ENCODE measurements at places on chromosomes 1 and 21.

DNA sequence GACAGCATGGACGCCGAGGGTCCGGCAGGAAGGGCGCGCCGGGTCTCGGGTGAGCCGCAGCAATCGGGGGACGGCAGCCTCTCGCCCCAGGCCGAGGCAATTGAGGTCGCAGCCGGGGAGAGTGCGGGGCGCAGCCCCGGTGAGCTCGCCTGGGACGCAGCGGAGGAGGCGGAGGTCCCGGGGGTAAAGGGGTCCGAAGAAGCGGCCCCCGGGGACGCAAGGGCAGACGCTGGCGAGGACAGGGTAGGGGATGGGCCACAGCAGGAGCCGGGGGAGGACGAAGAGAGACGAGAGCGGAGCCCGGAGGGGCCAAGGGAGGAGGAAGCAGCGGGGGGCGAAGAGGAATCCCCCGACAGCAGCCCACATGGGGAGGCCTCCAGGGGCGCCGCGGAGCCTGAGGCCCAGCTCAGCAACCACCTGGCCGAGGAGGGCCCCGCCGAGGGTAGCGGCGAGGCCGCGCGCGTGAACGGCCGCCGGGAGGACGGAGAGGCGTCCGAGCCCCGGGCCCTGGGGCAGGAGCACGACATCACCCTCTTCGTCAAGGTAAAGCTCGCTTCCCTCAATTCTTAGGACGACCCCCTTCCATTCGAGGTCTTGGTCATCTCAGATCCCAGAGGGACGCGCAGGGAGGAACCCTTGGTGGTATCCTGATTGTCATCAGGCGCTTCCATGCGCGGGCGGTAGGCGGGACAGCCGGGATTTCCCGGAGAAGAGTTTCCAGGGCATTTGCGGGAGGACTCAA, 1.6 kb downstream of the CLIC6 start:
- no peak for DNase-seq

- DNase-seq = no peak
Measured at GRCh38 chr1:70863239-70863638, 184.4 kb downstream of the PTGER3 start.

DNA sequence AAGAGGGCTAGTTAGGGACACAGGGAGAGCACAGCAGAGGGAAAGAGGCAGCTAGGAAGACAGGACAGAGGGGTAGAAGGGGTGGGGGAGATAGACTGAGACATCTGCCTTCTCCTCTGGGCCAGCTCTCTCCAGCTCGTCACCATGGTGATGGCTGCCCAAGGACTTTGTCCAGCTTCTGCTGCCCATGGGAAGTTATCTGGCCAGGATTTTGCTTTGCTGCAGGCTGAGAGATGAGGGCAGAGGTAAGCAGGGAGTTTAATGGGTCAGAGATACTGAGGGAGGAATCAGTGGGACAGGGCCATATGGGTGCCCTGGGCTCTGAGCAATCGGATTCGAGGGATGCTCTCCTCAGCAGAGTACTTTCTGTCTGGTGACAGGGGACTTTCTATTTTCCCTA, 34.5 kb upstream of the GPR37L1 start:
- DNase-seq = no peak

- no peak for DNase-seq
Measured at GRCh38 chr1:215660259-215660658, 93.2 kb downstream of the KCTD3 start.

- DNase-seq = peak; percentile 37
Measured at GRCh38 chr21:33640697-33641351, 717 bp downstream of the CRYZL1 start.

DNA sequence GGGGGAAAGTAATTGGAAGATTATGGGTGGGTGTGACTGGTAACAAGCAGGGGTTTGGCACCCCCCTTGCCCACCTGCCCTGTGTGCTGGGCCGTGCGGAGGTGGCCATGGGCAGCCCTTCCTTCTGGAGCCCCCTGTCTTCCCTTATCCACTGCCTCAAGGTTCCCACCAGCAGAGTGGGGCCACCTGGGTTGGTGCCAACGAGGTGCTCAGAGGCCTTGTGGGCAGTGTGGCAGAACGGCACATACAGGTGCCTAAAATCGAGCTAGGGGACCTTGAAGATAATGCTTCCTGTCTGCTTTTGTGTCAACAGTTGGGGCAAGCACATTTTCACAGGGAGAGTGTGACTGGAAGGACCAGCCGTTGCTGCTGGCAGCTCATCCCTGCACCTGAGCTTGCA, 161.8 kb downstream of the PCBP3 start:
- DNase-seq = no peak

- DNase-seq = no peak
Measured at GRCh38 chr1:55089683-55090082, 50.3 kb downstream of the PCSK9 start.

DNA sequence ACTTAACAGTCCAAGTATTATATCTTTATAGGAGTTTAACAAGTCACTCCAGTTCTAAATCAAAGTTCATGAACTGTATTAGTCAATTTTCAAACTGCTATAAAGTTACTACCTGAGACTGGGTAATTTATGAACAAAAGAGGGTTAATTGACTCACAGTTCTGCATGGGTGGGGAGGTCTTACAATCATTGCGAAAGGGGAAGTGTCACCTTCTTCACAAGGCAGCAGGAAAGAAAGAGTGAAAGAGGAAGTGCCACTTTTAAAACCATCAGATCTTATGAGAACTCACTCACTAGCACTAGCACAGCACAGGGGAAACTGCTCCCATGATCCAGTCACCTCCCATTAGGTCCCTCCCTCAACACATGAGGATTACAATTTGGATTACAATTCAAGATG, 70.0 kb downstream of the CLCA4 start:
- no peak for DNase-seq

DNA sequence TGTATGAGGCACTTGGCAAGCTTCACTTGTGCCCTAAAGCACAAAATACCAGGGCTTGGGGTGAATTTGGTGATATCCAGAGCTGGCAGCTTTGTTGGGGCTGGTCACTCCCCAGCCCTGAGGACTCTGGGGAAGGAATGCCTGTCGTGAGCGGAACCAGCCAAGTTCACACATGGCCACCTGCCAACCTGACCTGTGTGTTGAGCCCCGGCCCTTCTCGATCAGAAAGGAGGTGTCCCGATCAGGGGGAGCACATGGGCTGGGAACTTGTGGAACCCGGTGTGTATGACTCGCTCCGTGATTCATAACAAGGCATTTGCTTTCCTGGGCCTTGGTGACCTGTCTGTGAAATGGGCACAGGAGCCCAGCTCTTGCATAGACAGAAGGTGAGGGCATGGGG, 43.1 kb downstream of the AGPAT3 start:
- no peak for DNase-seq

- DNase-seq = no peak
Measured at GRCh38 chr21:37553078-37553481, 186.5 kb downstream of the DYRK1A start.

DNA sequence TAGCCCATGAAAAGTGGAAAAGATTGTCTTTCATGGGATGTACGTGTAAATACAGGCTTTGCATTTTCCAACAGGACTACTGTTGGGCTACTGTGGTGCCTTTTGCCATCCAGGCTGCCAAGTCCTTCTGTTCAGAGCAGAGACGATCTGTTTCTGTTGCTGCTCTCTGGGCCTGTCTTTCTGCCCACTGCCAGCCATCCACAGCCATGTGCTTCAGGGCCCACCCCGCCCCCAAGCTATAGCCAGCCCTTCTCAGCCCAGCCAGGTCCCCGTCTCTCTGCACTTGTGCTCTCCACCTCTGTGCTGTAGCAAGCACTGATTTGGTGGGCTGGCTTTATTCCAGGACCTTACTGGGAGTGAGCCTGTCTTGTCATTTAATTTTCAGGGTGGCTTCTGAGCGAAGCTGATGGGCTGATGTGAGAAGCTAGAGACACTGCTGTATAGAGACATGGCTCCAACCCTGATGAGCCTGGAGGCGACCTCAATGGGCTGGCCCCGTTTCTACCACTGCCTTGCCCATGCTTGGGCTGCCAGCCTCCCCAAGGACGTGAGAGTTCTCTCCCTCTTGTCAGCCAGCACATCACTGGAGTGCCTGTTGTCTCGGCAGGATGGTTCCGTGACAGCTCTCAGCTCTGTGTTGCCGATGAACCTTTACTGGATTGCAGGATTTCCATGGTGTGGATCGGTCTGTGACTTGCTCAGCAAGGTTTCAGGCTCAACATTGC, 137.8 kb downstream of the PEX14 start:
- no peak for DNase-seq

DNA sequence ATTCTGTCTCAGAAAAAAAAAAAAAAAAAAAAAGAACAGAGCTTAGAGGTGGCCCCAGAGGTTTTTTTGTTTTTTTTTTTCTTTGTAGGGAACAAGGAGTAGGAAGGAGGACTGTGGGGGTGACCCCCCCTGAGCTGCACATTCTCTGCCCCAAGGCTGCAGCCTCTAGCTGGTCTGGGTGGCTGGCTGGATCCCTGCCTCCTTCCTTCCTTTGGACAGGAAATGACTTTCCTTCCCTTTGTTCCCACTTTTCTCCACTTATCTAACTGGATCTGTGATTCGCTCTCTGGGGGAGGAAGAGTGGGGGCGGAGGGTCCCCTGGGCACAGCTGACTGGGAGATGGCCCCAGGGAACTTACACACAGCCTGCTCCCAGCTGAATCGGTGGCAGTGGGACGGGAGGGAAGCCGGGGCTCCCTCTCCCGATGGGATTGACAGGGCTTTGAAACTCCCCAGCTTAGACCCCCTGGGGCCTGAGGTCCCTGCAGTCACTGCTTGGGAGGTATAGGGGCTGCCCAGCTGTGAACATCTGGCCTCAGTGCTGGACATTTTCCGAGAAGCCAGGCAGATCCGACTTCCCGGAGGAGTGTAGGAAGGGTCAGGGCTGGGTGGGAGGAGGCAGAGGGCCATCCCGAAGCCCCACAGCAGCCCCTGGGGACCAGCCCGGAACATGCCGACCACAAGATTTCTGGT, 2.1 kb downstream of the FBLIM1 start:
- peak; percentile 38 for DNase-seq

GRCh38 chr21:31140025-31140424, 101.7 kb upstream of the KRTAP19-8 start:
- DNase-seq = no peak

DNA sequence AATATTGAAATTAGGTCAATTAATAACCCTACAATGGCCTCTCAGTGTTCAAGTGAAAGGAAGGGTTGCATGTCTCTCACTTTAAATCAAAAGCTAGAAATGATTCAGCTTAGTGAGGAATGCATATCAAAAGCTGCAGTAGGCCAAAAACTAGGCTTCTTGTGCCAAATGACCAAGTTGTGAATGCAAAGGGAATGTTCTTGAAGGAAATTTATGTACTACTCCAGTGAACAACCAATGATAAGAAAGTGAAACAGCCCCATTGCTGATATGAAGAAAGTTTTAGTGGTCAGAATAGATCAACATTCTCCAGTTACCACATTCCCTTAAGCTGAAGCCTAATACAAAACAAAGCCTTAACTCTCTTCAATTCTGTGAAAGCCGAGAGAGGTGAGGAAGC, 10.0 kb downstream of the MAEL start:
- no peak for DNase-seq

- no peak for DNase-seq
Measured at GRCh38 chr1:109909561-109909960, 1.1 kb upstream of the CSF1 start.

DNA sequence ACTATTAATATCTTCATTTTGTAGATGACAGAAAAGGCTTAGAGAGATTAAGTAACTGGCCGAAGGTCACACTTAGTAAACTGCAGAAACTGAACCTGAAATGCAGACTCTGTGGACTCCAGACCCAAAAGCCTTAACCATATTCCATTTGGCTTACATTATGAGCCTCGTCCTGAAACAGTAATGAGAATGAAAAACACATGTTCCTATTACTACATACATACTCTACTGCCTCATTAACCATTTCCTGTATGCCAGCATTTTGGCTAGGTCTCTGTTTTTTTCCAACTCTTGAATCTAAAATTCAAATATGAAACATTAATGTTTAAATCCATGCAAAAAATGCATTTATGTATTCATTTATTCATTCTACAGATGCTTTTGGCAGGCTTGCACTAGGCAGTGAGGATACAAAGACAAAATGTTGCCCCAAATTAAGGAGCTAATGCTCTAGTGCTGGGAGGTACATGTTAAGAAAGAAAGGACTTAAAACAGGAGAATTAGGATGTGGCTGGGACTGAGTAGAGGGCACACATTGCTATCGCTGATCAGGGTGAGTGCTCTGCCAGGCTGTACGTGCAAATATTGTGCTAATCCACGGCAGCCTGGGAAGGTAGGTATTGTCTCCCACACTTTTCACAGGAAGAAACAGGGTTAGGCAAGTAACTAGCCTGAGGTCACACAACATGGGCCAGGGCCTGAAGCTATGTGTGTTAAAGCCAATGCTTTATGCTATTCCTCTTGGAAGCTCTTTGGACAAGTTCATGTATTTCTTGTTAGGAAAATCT, 14.0 kb downstream of the DEGS1 start:
- DNase-seq = no peak
